ENCODE measurements at places on chromosomes 4 and X. TPM values are rescaled to one million over a fixed set of nuclear protein-coding genes. Genes with fewer than 3 reads are reported as not detected.

Gene NEIL3
- total RNA-seq, result 43.6 TPM

Gene SMARCAD1
- 45.3 TPM for total RNA-seq

Gene FRMD7
- total RNA-seq, result not detected

DNA sequence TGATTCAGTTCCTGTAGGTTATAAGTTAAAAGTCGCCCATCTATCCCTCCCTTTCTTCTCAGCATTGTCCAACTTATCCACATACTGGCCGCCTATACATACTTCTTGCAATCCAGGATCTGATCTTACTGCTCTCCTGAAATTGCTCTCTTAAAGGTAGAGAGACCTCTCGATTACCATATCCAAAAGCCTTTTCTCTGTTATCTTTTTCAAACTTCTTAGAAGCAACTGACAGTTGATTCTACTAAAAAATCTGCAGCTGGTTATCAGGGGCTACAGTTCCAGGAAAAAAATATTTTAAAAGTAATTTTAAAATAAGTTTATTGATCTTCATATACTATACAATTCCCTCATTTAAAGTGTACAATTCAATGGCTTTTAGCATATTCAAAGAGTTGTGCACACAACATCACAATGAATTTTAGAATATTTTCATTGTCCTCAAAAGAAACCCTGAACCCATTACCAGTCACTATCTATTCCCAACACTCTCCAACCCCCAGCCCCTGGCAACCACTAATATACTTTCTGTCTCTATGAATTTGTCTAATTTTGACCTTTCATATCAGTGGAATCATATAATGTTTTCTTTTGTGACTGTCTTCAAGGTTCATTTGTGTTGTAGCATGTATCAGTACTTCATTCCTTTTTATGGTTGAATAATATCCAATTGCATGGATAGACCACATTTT is 102.0 kb downstream of the HDAC8 start:
- no peak for DNase-seq

Gene MTHFD2L
- 57.6 TPM for total RNA-seq

Gene ODAM
- not detected for total RNA-seq

Gene DRP2
- total RNA-seq, result 0.35 TPM

DNA sequence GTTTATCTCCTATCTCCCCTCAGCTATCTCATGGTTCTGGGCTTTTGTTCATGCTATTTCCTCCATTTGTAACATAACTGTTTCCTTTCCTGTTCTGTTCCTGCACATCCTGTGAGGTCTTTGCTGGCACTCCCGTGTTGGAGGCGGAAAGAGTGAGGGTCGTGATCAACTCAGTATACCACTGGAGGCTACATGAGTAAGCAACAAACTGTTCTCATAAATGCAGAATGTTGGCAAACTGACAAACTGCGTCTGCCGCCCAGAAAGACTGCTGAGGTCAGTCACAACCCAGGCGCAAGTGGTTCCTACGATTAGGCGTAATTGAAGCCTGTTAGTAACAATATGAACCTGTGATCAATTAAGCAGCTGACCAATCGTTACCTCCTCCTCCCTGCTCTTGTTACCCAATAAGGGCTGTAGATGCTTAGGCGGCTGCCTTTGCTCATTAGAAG is 48.8 kb downstream of the C4orf33 start:
- no peak for DNase-seq

- DNase-seq, result peak; percentile 94
Observed at GRCh38 chr4:164204434-164204833, 549.5 kb upstream of the SMIM31 start.

GRCh38 chr4:2803624-2804448 is 11.0 kb downstream of the SH3BP2 start:
- DNase-seq, result no peak

- no peak for DNase-seq
Observed at GRCh38 chr4:87601361-87601760, 7.0 kb upstream of the DSPP start.

Gene STX18
- total RNA-seq, result 12.2 TPM

DNA sequence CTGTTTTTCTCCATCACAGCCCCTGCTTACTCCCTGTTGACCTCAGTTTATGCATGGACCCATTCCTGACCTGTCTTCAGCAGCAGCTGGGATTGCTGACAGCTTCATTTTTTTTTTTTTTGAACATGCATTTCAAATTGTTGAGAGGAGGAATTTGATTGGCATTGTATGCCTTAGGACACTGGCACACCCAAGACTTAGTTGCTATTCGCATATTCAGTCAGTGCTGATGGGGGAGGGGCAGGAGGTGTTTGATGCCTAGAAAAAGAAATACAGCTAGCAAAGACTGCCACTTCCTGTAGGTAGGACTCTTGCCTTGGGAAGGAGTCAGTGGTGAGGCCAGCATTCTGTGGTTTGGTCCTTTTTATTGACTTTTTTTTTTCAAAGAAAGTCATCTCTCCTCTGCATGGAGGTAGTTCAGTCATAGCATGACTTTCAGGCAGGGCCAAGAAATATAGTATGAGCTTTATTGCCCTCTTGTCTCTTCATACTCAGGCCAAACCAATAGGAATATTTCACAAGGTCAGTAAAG is 33.6 kb upstream of the XK start:
- DNase-seq, result no peak

DNA sequence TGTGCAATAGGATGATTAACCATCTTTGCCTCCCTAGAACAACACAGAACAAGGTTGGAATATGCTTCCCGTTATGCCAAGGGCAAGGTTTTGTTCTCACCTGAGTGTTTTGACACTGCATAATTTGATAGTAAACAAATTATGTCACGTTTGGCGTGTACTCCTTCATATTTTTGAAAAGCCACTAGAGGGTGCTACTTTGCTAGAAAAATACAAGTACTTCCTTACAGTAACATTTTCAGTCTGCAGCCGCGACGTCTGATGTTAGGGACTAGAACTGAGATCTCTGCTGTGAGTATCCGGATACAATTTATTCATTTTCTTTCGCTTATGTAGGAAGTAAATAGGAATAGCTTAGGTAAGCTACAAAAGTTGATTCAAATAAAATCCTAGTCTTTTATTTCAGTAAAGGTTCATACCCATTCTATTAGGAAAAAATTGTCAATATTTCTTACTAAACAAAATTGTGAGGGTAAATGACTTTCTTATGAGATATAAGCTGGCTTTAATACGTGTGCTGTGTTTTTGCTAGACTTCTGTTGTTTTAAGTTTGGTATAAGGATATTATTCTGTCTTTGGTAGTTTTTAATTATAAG is 181.1 kb upstream of the WDFY3 start:
- DNase-seq, result peak; percentile 56

Gene GLRB
- total RNA-seq, result 14.7 TPM

DNA sequence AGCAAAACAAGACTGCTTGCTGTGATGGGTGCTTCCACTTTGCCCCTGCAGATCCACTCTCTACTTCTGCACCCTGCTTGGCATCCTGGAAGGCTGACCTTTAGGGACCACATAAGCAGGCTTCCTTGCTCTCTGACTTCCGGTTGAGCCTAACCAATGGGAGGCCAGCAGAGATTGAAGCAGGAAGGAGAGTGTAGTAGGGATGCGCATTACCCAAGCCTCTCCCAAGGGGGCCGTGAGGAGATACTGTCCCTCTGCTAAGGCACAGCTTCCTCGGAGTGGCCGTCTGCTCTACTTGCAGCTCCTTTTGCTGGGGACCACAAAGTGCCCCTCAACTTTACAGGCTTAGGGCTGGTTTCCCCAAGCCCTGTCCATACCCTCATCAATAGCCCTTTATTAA is 624.3 kb upstream of the TENM3 start:
- no peak for DNase-seq

DNA sequence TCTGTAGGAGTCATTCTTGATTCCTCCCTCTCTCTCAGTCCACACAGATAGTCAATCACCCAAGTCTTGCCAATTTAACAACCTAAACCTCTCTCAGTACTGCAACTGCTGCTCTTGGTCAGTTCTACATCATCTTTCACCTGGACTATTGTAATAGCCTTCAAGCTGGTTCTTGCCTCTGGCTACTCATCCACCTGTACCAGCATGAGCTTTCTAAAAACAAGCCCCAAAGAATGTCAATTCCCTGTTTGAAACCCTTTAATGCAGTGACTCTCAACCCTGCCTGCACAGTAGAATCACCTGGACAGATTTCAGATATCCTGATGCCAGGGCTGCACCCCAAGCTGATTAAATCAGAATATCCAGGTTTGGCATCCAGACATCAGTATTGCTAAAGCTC is 48.3 kb downstream of the VGLL1 start:
- DNase-seq, result no peak

Gene MAGEA4
- not detected for total RNA-seq

Gene IL2RG
- total RNA-seq, result not detected

DNA sequence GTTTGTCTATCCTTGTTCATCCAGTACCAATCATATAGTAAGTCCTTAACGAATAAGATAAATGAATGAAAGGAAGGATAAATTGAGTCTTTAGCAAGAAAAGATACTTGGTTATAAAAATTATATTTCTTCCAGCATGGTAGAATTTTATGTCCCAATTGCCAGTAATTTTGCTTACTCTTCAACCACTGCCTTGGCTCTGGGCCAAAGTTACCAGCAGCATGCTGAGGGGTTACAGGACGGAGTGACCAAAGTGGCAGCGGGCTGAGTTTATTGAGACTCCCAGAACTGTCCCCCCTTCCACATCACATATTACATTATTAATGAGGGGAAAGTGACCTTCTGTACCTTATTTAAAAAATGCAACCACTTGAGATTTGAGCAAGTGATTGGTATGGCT is 121.7 kb downstream of the RASGEF1B start:
- no peak for DNase-seq

- DNase-seq, result no peak
Observed at GRCh38 chr4:25925486-25926201, 11.6 kb downstream of the SMIM20 start.

Gene MAPK10
- total RNA-seq, result 0.10 TPM

Gene FAM53A
- total RNA-seq, result 1.3 TPM

DNA sequence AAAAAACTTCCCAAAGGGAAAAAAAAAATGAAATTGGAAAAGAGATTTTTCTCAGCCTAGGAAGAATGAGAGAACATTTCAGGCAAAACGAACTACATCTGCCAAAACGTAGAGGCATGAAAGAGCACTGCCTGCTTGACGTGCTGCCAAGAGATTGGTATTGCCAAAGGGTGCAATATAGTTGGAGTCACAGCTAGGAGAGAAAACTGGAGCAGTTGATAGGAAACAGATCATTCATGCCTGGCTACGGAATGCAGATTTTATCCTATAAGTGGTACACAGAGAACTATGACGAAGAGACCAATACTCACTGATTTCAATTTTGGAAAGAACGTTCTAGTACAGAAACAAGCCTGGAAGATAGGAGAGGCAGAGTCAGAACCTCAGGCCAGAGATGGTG is 68.4 kb upstream of the IQCM start:
- DNase-seq, result no peak

DNA sequence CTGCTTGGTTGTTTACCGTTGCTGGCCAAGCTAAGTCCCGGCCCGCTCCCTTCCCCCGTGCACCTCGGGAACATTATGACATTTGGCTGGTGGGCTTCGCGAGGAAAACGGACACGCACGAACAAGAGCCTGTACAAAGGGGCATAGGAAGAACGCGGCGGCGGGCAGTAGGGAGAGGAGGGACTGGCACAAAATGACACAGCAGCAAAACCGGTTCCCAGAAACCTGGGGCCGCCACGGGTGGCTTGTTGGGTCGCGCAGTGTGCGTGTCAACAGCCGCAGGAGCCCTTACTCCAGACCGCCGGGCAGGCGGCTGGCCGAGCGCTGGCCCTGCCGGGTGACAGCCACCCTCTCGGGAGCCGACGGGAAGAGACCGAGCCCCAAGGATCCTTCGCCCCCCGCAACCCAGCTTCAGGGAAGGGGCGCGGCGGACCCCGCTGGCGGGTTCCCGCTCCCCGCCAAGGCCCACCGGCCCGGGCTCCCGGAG is 1.6 kb upstream of the LIN54 start:
- DNase-seq, result no peak

DNA sequence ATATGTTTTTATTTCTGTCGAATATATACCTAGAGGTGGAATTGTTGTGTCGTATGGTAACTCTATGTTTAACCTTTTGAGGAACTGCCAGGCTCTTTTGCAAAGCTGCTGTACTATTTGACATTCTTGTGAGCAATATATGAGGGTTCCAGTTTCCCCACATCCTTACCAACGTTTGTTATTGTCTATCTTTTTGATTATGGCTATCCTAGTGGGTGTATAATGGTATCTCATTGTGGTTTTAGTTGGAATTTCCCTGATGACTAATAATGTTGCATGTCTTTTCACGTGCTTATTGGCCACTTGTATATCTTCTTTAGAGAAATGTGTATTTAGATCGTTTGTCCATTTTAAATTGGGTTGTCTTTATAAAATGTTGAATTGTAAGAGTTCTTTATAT is 24.5 kb downstream of the REPS2 start:
- DNase-seq, result no peak

GRCh38 chr4:165299399-165300060 is 27.9 kb upstream of the MSMO1 start:
- DNase-seq, result no peak

DNA sequence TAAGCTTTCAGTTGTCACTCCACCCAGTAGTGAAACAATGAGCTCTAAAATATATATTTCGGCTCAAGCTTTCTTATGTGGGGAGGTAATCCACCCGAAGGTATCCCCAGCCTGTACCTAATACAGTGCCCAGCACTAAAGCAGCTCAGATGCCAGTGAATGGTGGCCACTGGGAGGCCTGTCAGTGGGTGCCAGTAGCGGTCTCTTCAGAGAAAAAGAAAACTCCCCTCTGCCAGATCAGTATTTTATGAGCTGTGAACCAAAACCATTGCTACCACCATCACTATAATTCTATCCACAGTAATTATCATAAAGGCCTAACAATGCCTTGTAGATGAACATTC is 835 bp upstream of the NFKB1 start:
- no peak for DNase-seq

GRCh38 chr4:174521800-174522182 is 497 bp downstream of the HPGD start:
- no peak for DNase-seq

Gene COL4A5
- 193 TPM for total RNA-seq

DNA sequence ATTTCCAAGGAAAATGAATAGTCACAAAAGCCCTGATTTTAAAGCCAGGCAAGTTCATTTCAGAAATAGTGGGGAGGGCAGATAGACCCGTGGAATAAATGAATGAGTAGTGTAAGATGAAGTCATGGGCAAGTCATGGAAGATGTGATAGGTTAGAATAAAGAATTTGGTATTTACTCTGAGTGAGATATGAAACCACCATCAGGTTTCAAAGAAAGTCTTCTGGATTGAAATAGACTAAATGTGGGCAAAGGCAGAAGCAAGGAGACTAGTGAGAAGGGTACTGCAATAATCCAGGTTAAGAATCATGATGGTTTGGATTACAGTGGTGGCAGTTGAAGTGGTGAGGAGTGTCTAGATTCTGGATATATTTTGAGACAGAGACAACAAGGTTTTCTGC is 218.5 kb upstream of the AFF2 start:
- no peak for DNase-seq

All from NCI-H460 (cell line).